ENCODE measurements at places on chromosomes 16 and 17. TPM values are rescaled to one million over a fixed set of nuclear protein-coding genes. Genes with fewer than 3 reads are reported as not detected.

GRCh38 chr17:73342541-73343167 is 30.9 kb upstream of the CDC42EP4 start:
- H3K4me3 ChIP-seq, result no peak overlapping the region
- H3K36me3 ChIP-seq, result no peaks in the 10 kb centered on the region
- no peak for DNase-seq
- H3K4me1 ChIP-seq, result no peaks in the 10 kb centered on the region
- no peak overlapping the region for H3K27ac ChIP-seq

- H3K4me1 ChIP-seq, result peaks cover 6% of the 10 kb centered on the region
- no peaks in the 10 kb centered on the region for H3K27me3 ChIP-seq
- peak overlapping the region; percentile 70 for H3K27ac ChIP-seq
Measured at GRCh38 chr16:77637940-77638339, 84.4 kb upstream of the NUDT7 start.

GRCh38 chr16:9849697-9850245 is 332.5 kb downstream of the GRIN2A start:
- no peak overlapping the region for H3K27ac ChIP-seq
- no peaks in the 10 kb centered on the region for H3K27me3 ChIP-seq
- no peak overlapping the region for H3K4me3 ChIP-seq
- no peaks in the 10 kb centered on the region for H3K4me1 ChIP-seq
- no peaks in the 10 kb centered on the region for H3K36me3 ChIP-seq

- H3K27me3 ChIP-seq, result no peaks in the 10 kb centered on the region
- peak; percentile 70 for DNase-seq
- H3K27ac ChIP-seq, result no peak overlapping the region
- no peaks in the 10 kb centered on the region for H3K4me1 ChIP-seq
Measured at GRCh38 chr16:70675851-70676513, 9.9 kb downstream of the MTSS2 start.

- H3K27me3 ChIP-seq, result no peaks in the 10 kb centered on the region
- peak; percentile 45 for DNase-seq
- H3K4me1 ChIP-seq, result no peaks in the 10 kb centered on the region
- no peak overlapping the region for H3K4me3 ChIP-seq
- no peaks in the 10 kb centered on the region for H3K36me3 ChIP-seq
Measured at GRCh38 chr17:47728214-47728877, 4.7 kb upstream of the TBX21 start.

GRCh38 chr16:24833352-24833751 is 12.4 kb upstream of the SLC5A11 start:
- H3K27ac ChIP-seq, result no peak overlapping the region
- no peaks in the 10 kb centered on the region for H3K4me1 ChIP-seq
- no peak overlapping the region for H3K4me3 ChIP-seq

GRCh38 chr17:19714542-19715411 is 1.6 kb downstream of the SLC47A2 start:
- no peaks in the 10 kb centered on the region for H3K36me3 ChIP-seq
- no peak for DNase-seq
- H3K27ac ChIP-seq, result no peak overlapping the region
- H3K4me1 ChIP-seq, result no peaks in the 10 kb centered on the region
- no peak overlapping the region for H3K4me3 ChIP-seq

- H3K27me3 ChIP-seq, result no peaks in the 10 kb centered on the region
- H3K36me3 ChIP-seq, result no peaks in the 10 kb centered on the region
- no peak overlapping the region for H3K4me3 ChIP-seq
- H3K4me1 ChIP-seq, result no peaks in the 10 kb centered on the region
- no peak overlapping the region for H3K27ac ChIP-seq
Measured at GRCh38 chr16:1992704-1993317, 3.0 kb downstream of the SYNGR3 start.

DNA sequence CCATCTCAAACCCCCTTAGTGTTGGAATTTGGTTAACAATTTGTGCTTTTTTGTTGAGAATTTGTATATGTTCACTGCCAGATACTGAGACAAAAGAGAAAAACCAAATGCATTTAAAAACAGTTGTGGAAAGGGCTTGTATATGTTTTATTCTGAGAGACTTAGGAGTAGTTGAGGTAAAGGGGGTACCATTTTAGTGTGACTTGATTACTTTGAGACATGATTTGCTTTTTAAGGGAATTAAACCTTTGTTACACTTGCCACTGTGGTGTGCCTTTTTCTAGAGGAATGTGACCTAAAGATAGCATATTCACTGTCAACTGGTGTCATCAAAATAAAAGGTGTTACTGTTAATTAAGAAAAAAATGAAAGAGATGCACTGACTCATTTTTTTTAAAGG is 4.5 kb downstream of the IGF2BP1 start:
- peaks cover 2% of the 10 kb centered on the region for H3K27me3 ChIP-seq
- no peak overlapping the region for H3K27ac ChIP-seq
- no peaks in the 10 kb centered on the region for H3K36me3 ChIP-seq
- no peak overlapping the region for H3K4me3 ChIP-seq

- DNase-seq, result no peak
- no peak overlapping the region for H3K27ac ChIP-seq
- H3K27me3 ChIP-seq, result no peaks in the 10 kb centered on the region
- no peaks in the 10 kb centered on the region for H3K4me1 ChIP-seq
- H3K36me3 ChIP-seq, result no peaks in the 10 kb centered on the region
- no peak overlapping the region for H3K4me3 ChIP-seq
Measured at GRCh38 chr17:53142890-53143289, 679.8 kb upstream of the KIF2B start.

The OTOP2 gene
- total RNA-seq, result not detected

The ABCA9 gene
- 100 TPM for total RNA-seq

The PLXDC1 gene
- 7.2 TPM for total RNA-seq

The KRTAP1-5 gene
- not detected for total RNA-seq

The ANKRD40CL gene
- not detected for total RNA-seq

The PRKCB gene
- total RNA-seq, result 6.3 TPM

The METTL23 gene
- 26.8 TPM for total RNA-seq

The KCNAB3 gene
- total RNA-seq, result 0.62 TPM
